T47D (cell line): ENCODE measurements at places on chromosomes 1 and 21.

GRCh38 chr21:20443558-20444155 is 554.6 kb upstream of the NCAM2 start:
- DNase-seq = peak; percentile 64

- DNase-seq = no peak
Observed at GRCh38 chr1:226958300-226958699, 18.2 kb downstream of the COQ8A start.

DNA sequence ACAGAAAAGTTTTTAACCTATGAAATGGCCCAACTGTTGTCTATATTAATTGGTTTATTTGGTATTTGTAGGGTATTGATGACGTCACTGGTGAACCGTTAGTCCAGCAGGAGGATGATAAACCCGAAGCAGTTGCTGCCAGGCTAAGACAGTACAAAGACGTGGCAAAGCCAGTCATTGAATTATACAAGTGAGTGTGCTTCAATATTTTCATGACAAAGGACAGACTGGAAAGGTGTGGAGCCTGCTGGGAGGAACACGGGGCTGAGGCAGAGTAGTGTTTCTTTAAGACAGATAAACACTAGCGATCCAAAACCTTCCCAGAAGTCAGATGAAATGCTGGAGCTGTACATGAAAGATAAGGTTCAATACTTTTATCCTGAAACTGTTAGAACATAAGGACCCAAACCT is 76.7 kb downstream of the AK4 start:
- no peak for DNase-seq

GRCh38 chr1:242211254-242212022 is 212.5 kb upstream of the MAP1LC3C start:
- no peak for DNase-seq

DNA sequence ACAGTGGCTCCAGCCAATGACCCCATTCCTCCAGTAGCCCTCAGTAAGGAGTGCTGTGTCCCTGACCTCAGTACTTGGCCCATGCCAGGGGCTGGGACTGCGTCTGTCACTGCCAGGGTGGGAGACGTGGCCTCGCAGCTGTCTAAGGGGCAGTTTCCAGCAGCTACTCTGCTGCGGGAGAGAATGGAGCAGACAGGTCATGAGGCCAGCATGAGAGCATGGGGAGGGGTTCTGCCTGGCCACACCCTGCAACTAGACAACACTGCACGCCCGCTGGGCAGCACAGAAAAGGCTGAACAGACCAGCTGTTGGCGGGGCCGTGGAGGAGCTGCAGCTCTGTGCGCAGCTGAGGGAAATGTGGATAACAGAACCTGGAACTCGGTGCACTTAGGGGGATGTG is 91.6 kb upstream of the COL6A1 start:
- DNase-seq = no peak

- DNase-seq = no peak
Observed at GRCh38 chr1:240244968-240245628, 153.4 kb downstream of the FMN2 start.

- no peak for DNase-seq
Observed at GRCh38 chr1:222912730-222913129, 97.9 kb downstream of the DISP1 start.

DNA sequence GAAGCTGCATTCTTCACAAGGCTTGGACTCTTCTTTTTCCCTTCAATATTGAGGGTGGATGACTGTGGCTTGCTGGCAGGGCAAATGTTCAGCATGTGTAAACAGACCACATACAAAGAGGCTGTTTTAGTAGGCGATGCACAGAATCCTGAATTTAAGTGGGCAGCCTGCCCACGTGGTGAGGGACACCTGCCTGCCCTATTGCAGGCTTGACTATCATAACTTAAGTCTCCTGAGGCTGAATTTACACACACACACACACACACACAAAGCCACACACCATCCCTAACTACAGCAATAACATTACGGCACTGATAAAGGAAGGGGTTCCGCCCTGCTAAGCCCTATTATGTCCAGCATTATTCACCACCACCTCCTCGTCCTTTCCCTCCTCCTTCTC is 15.9 kb downstream of the SYT2 start:
- DNase-seq = no peak

DNA sequence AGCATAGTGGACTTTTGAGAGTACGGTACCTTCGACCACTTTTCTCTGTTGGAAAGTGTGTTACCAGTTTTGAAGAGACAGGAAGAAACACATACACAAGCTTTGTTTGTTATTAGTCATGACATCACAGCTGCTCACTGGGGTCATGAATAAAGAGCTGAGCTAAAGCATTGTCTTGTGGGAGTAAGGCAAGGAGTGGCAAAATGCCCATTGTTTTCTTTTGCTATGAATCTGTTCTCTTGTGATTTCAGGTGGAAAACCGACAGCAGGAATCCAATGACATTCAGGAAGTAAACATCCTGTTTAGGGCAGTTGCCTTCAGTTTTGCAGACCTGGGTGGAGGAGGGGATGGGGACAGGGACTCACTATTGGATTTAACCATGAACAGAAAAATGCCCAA is 66.2 kb downstream of the RGL1 start:
- peak; percentile 39 for DNase-seq

GRCh38 chr1:194512345-194512744 is 1325.9 kb upstream of the B3GALT2 start:
- DNase-seq = no peak

- no peak for DNase-seq
Observed at GRCh38 chr21:31470896-31471694, 127.0 kb upstream of the TIAM1 start.

DNA sequence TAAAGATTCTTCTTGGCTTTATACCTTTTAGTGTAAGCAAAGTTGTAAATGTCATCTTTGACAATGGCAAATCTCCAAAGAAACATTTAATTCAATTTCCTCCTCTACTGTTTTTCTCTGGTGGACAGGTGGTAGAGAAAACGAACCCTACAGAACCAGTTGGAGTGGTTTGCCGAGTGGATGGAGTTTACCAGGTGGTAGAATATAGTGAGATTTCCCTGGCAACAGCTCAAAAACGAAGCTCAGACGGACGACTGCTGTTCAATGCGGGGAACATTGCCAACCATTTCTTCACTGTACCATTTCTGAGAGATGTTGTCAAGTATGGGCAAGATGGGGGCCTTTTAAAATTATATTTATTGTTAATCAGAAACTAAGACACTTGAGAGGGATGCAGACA is 25.8 kb downstream of the UAP1 start:
- DNase-seq = peak; percentile 23

- DNase-seq = no peak
Observed at GRCh38 chr1:7727809-7728471, 43.2 kb upstream of the VAMP3 start.

DNA sequence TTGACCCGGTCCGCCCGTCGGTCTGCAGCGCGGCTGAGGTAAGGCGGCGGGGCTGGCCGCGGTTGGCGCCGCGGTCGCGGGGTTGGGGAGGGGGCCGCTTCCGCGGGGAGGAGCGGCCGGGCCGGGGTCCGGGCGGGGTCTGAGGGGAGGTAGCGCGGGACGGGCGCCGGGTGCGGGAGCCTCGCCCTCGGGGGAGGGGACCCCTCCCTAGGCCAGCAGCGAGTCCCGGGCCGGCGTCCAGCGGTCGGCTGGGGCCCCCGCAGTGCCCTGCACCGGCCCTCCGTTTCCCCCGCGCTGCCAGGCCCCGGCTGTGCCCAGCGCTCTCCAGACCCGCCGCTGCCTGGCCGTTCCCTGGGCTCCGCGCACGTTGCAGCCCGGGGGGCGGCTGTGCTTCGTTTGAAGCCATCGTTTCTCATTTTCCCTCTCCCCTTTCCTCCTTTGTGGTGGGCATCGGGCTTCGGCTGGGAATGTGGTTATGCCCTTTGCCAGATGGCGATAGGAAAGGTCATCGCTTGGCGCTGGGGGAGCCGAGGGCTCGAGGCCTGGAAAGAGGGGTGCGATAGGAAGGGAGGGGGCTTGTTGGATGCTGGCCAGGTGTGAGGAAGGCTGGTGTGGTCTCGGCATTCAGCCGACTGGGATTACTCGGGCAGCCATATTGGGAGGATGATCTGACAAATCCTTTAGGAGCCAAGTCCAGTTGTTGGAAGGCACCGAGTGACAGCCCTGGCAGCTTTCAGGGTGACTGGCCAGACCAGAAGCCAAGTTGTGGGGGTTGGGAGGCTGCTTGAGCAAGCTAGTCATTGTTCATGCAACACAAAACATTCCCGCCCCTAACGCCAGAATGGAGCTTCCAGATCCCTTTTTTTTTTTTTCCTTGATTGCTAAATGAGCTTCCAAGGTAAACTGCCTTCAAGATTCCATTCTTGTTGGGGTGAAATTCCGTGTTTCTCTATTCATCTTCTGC is 753 bp downstream of the KIF1B start:
- peak; percentile 33 for DNase-seq

GRCh38 chr1:1538989-1539309 is 1.5 kb downstream of the TMEM240 start:
- no peak for DNase-seq

- no peak for DNase-seq
Observed at GRCh38 chr1:98045767-98046641, 125.2 kb upstream of the DPYD start.

GRCh38 chr1:203860396-203861025 is 888 bp upstream of the SNRPE start:
- no peak for DNase-seq

GRCh38 chr1:201507360-201507675 is 395 bp upstream of the CSRP1 start:
- no peak for DNase-seq

DNA sequence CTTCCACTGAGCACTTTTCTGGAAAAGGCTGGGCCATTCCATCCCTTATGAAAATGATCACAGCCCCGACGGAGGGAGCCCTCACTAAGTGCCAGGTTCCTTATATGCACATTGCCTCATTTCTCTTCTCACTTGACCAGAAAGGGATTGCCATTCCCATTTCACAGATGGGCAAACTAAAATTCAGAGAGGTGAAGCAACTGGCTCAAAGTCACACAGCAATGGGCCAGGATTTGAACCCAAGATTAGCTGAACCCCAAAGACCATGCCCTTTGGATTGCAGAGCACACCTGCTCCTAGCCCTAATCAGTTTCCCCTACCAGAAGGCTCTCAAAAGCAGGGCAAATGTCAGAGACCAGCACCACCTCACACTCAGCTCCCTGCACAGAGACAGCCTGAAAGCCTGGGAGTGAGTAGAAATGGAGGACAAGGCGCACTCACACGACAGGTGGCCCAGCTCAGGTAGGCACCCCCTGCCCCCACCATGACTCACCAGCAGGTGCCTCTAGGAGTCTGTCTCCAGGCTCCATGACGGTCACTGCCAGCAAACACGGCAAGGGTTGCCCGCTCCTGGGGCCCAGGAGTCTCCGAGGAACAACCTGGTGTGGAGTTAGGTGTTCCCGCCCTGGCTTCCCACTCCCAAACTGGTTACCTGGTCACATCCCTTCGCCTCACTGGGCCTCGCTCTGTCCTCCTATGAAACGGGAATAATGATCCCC is 21.7 kb downstream of the SDC3 start:
- DNase-seq = no peak

GRCh38 chr1:117339866-117340700 is 27.2 kb upstream of the MAN1A2 start:
- peak; percentile 70 for DNase-seq

- DNase-seq = no peak
Observed at GRCh38 chr1:54332781-54333585, 73.2 kb downstream of the SSBP3 start.

GRCh38 chr1:168795681-168796080 is 66.7 kb upstream of the DPT start:
- DNase-seq = no peak

DNA sequence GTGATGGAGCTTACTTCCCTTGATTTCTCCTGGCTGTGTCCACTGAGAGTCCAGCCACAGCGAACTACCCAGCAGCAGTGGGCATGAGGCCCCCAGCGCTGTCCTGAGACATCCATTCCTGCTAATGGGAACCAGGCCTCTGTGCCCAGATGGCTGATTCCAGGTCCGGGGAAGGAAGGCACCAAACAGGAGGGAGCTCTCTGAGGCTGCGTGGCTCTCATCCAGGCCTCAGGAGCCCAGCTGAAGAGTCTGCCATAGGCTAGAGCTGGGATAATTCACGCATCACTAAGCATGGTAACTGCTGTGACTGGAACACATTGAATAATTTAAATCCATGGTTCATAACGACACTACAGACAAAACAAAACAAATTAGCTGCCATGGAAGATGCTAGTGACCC is 24.7 kb upstream of the LRRC47 start:
- DNase-seq = no peak

- DNase-seq = no peak
Observed at GRCh38 chr1:81029266-81029665, 771.5 kb upstream of the ADGRL2 start.

- DNase-seq = no peak
Observed at GRCh38 chr21:40255518-40256444, 388.5 kb downstream of the PCP4 start.

DNA sequence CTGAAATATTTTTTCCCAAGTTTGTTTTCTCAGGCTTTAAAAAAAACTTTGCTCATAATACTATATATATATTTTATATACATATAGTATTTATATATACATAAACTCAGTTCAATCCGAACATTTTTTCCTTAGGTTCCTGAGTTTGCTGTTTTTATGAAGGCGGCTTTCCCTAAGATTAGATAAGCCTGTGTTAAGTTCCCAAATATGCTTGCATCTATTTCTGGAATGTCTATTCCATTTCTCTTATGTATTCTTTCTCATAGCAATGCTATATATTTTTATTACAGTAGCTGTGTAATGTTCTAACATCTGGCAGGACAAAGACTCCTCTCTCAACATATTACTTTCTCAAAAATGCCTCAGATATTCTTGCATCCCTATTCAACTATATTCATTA is 45.9 kb downstream of the ADSS2 start:
- no peak for DNase-seq

- DNase-seq = peak; percentile 41
Observed at GRCh38 chr1:68321084-68321685, 88.9 kb upstream of the WLS start.

- DNase-seq = no peak
Observed at GRCh38 chr1:97138515-97139032, 417.0 kb downstream of the PTBP2 start.

DNA sequence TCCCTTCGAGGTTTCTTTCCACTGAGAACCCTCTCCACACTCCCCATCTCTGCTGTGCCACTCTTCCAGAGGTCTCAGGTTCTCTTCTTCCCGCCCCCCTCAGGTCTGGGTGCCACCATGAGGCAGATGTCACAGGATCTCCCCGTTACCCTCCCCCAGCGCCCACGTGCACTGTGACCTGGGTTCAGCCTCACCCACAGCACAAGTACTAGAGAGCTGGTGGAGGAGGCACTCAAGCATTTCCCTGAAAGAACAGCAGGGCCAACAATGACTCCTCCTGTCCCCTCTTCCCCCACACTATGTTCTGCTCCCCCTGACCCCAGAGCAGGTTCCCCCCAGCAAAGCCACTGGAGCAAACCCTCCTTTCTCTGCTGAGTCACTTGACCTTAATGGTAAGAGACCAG is 14.3 kb downstream of the PLEKHA6 start:
- DNase-seq = no peak

DNA sequence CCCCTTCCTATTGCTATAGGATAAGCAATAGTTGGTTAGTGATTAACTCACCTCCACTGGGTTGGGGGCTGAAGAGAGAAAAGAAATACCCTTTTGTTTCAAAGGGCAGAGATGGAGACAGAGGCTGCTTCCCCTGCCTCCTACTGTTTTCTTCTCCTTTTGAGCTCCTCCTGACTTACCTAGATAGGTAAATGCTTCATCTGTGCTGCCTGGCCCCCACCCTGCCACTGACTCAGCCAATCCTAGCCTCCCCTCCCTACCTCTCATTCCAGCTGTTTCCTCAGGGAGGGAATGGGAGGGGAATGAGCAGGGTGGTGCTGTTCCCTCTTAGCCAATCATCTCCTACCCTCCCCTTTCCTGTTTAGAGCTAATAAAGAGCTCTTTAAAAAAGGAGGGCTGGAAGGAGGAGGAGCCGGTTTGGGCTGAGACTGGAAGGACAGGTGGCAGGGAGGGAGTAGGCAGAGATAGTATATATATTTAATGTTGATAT is at the start of gene C1orf116:
C1orf116 (minus strand) TSS at position 229 of the 490 bp plus-strand sequence. CDS start 5,158 bp downstream, outside the sequence.
- DNase-seq = peak; percentile 54
